K562 (cell line): ENCODE measurements at places on chromosomes 2 and 18.

DNA sequence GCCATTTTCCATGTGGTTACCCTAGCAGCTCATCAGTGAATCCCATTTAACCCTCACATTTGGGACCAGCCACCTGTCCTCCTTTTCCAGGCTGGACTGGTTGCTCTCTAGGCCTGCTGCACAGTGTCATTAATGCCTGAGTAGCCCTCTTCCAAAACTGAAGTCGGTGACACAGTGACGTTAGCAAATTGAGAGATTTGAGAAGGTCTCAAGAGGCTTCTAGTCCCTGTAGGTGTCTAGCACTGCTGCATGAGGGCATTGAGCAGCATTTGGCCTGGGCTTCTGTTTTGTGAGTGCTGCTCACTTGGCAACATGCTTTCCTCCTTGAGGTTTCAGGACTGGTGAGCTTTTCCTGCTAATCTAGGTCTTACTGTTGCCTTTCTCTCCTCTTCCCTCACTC is 36.7 kb downstream of the PKP4 start:
- DNase-seq, result no peak

DNA sequence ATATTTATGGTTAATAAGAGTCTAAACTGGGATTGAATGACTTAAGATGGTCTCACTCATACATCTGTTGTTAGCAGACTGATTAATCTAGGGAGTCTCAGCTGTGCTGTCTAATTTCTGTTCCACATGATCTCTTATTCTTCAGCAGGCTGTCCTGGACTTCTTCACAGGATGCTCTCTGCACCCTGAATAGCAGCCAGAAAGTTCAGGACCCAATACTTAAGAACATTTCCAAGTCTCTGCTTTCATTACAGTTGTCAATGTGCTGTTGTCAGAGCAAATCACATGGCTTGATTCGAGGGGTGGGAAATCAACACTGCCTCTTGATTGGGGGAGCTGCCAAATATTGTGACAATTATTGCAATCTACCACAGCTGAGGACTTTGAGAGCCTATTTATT is 627.1 kb upstream of the SLC8A1 start:
- DNase-seq, result no peak

DNA sequence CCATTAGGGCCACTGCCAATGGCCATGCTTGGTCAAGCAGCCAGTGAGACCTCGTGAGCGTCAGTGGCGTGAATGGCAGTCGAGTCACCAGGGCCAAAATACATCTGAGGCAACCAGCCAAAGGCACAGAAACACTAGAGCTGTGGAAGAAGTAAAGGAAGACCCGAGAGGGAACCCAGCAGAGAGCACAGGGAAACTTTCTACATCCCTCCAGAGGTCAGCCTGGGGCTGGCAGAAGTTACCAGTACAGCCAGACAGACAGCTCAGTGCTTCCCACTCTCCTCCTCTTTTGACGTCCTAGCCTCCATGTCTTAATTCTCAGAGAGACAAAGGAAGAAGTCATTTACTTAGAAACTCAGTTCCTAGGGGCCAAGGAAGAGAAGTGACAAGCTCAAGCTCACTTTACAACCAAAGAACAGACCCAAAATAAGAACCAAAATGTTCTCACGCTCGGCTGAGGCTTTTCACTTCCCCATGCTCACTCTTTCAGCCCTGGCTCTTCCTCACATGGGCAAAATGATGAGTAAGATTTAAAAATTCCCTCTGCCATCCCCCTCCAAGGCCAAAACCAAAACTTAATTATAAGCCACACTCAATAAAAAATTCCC is 8.7 kb downstream of the CYRIA start:
- DNase-seq, result no peak

- DNase-seq, result no peak
Measured at GRCh38 chr18:45723567-45724355, at the start of gene SLC14A1. Gene SLC14A1, plus strand, starts transcription at chr18:45724181. Its CDS starts 6,140 bp downstream, at chr18:45730321.

DNA sequence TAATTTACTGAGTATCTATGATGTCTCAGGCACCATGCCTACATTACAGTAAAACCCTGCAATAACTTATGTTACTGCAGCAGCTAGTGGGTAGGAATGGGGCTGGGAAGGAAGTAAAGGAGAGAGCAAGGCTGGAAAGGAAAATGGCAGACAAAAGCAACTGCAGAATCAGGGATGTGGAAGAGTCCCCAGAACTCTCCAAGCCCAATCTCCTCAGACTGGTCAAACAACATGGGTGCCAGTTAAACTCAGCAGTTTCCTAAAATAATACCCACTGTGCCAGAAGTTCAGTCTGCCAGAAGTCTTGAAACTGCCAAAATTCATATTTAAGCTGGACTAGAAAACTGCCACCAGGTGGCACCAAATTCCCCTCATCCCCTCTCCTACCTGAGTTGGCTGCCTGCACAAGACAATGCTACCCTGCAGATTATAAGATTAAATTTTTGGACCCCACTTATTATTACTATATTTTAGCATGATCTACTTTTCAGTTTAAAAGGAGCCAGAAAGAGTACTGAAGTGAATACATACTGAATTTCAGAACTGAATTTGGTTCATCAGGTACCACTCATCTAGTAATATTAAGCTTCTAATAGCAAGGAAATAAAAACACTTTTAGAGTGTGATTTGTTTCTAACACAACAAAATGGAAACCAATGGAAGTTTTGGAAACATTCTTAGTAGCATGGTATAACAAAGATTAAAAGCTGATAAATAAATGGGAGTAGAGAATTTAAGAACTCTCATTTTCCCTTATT is 86.8 kb upstream of the DNER start:
- peak; percentile 35 for DNase-seq

DNA sequence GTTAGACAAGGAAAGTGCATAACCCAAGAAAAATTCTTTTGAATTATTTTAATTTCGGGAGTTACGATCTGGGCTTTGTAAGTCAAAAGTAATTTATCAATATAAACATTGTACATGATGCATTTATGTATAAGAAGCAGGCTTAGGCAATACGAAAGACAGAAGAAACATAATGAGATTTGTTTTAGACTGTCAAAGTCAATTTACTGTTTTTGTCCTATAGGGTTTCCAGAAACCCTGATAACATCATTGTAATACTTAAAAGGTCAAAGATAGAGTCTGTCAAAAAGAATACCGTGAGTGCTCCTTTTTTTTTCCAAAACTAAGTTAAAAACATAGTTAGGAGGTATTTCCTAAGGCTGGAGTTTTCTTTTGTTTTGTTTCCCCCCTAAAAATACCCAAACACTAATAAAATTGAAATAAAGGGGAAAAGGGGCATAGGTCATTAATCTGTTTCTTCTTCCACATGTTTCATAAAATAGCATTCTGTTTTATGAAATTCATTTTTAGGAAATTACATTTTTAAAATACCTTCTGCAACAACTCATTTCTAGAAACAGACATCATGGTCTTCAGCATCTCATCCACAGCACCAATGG is 16.1 kb downstream of the C1D start:
- DNase-seq, result no peak

GRCh38 chr2:46387886-46388515 is 90.8 kb downstream of the EPAS1 start:
- no peak for DNase-seq

DNA sequence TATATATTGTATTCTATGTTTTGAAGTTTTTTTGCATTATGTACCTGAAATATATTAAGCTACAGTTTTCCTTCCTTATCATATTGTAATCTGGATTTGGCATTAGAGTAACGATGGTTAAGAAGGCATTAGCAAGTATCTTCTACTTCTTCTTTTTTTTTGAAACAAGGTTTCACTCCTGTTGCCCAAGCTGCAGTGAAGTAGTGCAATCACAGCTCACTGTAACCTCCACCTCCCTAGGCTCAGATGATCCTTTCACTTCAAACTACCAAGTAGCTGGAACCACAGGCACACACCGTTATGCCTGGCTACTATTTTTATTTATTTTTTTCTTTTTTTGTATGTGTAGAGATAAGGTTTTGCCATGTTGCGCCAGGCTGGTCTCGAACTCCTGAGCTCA is 201.1 kb downstream of the ZNF804A start:
- DNase-seq, result no peak

DNA sequence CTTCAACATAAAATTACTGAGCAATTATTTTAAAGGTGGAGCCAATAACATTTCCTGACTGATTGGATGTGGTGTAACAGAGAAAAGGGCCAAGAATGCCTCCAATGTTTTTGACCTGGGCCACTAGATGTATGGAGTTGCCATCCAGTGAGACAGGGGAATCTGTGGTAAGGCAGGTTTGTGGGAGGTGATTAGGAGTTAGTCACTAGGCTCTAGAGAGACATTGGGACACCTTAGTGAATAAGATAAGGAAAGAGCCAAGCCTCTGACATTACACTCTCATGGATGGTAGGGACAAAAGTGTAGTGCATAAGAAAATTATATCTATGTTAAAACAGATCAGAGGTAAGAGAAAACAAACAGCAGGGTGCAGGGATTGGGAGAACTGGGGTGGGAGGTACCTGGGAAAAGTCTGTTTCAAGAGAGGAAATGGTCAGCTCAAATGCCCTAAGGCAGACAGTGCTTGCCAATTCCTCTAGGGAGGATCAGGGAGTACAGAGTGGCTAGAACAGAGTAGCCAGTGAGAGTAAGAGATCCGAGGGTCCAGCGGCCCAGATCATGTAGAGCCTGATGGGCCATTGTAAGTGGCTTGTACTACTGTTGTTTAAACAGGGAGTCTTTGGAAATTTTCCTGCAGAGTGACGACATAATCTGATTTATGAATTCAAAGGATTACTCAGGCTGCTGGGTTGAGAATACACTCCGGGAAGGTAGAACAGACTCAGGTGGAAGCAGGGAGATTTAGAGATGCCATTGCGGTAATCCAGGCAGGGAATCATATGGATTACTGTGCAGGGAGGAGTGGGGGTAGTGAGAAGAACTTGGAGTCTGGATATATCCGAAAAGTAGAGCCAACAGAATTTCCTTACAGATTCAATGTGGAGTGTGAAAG is 45.7 kb upstream of the CUL3 start:
- DNase-seq, result peak; percentile 4

GRCh38 chr2:39264733-39265132 is 21.0 kb upstream of the CDKL4 start:
- DNase-seq, result no peak

- peak; percentile 23 for DNase-seq
Measured at GRCh38 chr18:7164323-7165004, 46.9 kb upstream of the LAMA1 start.

DNA sequence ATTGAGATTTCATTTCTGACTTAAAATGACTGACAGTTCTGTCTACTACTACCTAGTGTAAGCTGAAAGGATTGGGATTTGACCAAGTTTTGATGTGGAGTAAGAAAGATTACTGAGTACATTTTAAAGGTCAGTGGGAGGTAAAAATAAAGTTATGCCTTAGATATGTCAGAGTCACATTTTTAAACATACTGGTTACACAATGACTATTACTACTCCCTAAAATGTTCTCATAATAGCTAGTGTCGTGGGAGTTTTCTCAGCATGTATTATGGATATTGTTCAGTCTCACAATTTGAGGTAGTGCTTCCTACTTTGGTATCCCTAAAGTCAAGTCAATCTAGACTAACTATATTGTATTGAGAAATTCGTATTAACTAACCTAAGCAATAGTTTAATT is 1092.5 kb downstream of the LRP1B start:
- DNase-seq, result no peak

DNA sequence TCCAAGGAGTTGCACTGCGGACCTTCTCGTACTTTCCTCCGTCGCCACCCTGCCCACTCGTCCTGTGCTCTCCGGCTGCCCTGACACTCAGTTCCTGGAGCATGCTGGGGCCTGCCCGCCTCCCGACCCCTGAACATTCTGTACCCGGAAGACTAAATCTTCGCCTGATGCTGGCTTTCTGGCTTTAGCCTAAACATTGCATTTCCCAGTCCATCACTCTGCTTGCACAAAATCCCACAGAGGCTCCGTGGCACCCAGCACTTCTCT is 550 bp upstream of the SFXN5 start:
- peak; percentile 12 for DNase-seq

DNA sequence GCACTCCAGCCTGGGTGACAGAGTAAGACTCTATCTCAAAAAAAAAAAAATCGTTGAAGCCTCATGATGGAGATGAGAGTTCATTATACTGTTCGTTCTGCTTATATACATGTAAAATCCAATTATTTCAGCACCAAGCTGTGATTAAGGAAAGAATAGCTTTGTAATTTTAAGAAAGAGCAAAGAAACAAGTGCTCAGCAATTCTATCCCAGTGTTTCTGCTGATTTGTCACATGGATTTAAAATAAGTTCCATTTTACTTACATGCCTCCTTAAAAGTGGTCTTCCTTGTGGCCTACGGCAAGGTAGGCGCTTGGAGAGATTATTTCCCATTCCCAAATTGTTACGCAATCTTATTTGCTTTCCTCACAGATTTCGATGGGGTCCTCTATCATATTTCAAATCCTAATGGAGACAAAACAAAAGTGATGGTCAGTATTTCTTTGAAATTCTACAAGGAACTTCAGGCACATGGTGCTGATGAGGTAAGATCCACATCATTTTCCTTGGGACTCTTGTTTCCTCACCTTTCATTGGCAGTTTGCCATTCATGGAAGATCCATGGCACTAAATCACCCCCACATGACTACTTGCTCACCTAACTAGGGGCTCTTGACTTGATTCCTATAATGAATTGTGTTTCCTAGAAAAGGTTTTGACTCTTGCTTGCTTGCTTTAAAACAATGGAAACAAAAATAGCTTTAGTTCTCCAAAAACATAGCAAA is 11.5 kb downstream of the ARPC2 start:
- DNase-seq, result no peak

DNA sequence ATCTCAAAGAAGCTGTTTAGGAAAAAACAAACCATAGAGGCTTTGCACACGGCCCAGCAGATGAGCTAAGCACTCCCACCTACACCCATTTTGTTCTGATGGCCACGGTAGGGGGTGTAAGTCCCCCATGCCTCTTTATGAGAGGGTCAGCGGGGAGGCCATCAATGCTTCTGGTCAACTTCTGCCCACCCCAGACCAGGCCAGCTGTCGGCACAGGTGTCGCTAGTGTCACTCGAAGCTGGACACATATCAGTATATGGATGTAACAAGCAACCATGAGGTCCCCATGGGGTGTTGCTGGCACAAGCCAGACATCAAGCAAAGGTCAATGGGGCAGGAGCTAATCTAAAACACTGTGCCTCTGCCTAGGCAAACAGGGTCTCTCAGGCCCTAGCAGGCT is 23.7 kb upstream of the SLC35F6 start:
- DNase-seq, result no peak

GRCh38 chr2:203728321-203728720 is 21.9 kb downstream of the CD28 start:
- no peak for DNase-seq

DNA sequence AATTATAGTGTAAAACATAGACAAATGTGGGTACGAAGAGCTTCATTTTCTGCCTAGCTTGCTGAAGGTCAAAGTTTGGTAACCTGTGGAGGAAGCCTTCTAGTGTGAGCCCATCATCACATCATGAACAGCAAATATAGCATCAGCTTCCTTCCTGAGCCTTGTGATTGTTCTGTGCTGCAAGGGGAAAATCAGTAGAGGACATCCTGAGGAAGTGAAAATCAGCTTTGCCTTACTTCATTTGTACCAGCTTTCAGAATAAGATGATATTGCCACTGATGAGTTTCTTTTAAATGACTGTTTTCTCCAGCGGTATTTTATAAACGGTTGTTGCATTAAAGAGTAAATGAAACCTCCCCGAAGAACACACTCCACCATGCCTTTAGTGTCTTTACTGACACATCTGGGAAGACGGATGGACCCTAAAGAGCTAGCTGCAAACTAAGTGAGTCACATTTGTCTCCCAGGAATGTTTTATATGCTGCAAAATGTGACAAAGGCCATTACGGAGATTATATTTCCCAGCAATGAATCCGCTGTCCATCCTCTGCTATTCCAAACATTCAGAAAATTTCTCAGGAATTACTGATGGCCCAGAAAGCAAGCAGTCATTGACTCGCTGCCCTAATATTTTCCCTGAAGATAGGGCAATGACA is 1272.8 kb downstream of the SUCLG1 start:
- DNase-seq, result no peak
